Muscle of arm (tissue), 14 donors: ENCODE measurements at places on chromosomes 1 and 21.
A peak's percentile ranks its signal among the peaks of the same experiment; 100 is the strongest.

DNA sequence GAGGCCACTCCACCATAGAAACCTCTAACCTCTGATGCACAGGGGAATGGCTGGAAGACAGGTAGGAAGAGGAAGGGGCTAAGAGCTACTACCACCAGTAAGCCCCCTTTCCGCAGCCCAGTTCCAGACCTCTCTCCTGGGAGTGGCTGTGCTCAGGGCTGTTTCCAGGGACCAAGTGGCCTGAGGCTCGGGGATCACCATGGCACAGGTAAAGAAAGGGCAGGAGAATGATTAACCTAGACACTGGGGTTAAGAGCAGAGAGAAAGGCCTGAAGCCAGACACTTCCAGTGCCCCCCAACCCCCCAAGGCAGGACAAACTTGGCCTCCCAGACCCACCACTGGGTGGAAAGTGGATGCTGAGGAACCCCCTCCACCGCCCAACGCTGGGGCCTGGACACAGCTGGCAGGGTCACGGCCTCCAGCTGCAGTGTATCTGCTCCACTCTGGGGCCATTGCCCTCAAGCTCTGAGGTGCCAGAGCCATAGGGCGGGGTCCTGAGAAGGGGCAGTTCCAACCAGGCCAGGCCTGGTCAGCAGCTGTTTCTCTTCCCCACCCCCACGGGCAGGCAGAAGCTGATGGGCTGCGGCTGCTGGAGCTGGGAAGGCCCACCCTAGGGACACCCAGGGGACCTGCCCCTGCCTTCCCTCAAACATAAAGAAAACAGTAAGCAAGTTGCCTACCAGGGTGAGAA is 2.6 kb downstream of the TAGLN2 start:
- DNase-seq, result peak; percentile 65

GRCh38 chr1:231934797-231935196 is 308.2 kb downstream of the DISC1 start:
- no peak for DNase-seq

DNA sequence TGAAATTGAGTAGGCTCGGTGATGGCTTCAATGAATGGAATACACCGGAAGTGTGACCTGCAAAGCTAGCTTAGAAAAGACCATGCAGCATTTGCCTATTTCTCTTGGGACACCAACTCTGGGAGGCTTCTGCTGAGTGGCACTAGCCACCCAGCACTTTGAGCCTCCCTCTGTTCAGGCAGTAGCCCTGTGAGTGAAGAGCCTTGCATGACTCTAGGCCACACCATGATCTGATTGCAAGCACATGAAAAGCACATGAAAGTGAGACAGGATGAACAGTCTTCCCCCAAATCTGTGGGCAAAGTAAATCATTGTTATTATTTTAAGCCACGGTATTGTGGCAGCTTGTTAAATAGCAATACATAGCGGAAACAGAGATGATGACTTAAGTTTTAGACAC is 2.8 kb downstream of the CD48 start:
- DNase-seq, result no peak

GRCh38 chr1:37883671-37884070 is 24.3 kb upstream of the MTF1 start:
- DNase-seq, result no peak

DNA sequence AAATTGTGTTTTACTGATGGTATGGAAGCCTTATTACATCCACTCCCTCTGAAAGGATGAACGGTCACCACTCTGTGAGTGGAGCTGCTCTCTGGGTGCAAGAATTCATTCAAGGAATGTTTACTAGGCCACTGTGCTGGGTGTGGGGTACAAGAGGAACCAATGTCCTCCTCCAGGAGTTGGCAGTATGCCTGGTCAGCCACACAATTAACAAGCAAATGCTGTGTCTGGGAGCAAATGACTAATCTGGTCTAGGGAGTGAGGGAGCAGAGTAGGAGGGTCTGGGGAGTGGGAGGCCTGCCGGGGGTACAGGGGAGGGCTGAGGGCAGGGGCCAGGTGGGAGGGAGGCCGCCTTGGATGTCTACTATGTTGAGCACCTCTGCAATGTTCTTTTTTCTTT is 27.2 kb upstream of the TDRD10 start:
- no peak for DNase-seq

GRCh38 chr1:206776229-206776628 is 3.9 kb upstream of the IL10 start:
- DNase-seq, result no peak

- DNase-seq, result no peak
These were observed 331.9 kb downstream of the DISC1 start for GRCh38 chr1:231958448-231958847.

- no peak for DNase-seq
These were observed 71.9 kb downstream of the LHX9 start for GRCh38 chr1:197989058-197989457.

DNA sequence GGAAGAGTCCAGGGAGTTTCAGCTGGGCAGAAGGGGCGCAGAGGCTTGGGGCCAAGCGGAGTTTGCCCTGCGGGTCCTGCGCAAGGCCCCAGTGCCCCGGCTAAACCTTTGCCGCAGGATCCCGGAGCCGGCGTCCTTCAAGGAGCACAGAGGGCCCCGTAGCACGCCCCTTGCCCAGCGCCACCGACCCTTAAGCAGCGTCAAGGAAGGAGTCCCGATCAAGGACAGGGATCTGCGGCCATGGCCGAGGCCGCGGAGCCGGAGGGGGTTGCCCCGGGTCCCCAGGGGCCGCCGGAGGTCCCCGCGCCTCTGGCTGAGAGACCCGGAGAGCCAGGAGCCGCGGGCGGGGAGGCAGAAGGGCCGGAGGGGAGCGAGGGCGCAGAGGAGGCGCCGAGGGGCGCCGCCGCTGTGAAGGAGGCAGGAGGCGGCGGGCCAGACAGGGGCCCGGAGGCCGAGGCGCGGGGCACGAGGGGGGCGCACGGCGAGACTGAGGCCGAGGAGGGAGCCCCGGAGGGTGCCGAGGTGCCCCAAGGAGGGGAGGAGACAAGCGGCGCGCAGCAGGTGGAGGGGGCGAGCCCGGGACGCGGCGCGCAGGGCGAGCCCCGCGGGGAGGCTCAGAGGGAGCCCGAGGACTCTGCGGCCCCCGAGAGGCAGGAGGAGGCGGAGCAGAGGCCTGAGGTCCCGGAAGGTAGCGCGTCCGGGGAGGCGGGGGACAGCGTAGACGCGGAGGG is 520 bp downstream of the CLIC6 start:
- DNase-seq, result no peak

DNA sequence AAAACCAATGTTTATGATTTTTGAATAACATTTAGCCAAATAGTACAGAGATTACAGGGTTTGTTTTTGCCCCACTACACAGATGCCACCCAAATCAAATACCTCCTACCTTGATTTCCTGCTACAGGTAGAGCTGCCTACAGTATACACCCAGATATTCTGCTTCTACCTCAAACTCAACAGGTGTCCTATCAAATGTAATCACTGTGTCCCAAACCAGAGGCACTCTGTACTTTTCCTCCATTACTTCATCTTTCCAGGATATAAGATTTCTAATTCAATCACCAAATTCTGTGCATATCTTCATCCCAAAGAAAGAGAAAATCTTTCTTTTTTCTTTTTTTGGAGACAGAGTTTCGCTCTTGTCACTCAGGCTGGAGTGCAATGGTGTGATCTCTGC is 9.6 kb downstream of the PUM1 start:
- DNase-seq, result no peak

GRCh38 chr1:202586018-202586821 is 124.0 kb downstream of the SYT2 start:
- DNase-seq, result peak; percentile 69

DNA sequence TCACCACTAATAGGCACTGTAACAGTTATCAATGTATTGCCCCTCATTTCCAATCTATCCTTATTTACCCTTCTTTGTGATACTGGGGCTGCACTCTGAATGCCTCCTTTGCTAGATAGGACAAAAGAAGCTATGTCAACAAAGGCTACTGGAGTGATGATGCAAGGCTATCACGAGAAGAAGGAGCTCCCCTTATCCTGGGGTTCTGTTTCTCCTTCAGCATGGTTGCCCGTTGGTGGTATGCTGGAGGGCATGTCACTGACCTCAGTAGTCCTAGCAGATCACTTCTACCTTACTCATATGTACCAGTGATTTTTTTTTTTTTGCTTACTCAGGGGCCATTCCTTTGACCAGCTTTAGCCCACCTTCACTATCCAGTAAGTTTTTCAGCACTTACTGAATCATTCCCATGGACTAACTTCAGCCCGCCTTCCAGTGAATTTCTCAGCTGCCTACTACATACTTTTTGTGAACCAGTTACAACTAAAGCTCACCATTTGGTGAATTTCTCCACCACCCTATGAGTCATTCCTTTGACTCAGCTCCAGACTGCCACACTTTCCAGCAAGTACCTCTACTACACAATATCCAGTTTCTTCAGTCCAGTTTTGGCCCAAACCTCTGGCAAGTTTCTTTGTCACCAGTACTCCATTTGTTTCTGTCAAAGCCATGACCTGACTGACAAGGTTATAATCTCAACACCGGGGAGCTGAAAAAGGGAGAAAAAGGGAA is 944.5 kb downstream of the KCNT2 start:
- no peak for DNase-seq

- no peak for DNase-seq
These were observed 39.6 kb downstream of the PAX7 start for GRCh38 chr1:18670121-18670867.

- DNase-seq, result no peak
These were observed 4.6 kb upstream of the WNT2B start for GRCh38 chr1:112504001-112504660.

DNA sequence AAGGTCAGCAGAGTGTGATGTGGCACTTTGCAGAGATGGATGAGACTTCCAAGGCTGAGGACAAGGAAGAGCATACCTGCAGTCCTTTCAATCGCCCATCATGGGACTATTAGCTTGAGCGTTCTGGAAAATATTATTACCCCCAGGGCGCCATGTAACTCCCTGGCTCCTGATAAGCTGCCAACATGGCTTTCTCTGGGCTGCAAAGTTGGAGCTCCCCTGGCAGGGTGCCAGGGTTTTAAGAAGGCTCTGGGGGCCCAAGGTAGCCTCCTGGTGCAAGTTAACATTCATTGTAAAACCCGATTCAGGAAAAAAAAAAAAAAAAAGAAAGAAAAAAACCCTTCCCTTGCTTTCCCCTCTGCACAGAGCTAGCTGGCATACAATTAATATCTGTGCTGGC is 196.7 kb downstream of the PBX1 start:
- no peak for DNase-seq

- DNase-seq, result no peak
These were observed 122.9 kb downstream of the GLUL start for GRCh38 chr1:182268669-182269068.

- DNase-seq, result no peak
These were observed 68.4 kb upstream of the FBXO28 start for GRCh38 chr1:224045556-224045955.

GRCh38 chr1:65166572-65167305 is 18.7 kb downstream of the AK4 start:
- no peak for DNase-seq

DNA sequence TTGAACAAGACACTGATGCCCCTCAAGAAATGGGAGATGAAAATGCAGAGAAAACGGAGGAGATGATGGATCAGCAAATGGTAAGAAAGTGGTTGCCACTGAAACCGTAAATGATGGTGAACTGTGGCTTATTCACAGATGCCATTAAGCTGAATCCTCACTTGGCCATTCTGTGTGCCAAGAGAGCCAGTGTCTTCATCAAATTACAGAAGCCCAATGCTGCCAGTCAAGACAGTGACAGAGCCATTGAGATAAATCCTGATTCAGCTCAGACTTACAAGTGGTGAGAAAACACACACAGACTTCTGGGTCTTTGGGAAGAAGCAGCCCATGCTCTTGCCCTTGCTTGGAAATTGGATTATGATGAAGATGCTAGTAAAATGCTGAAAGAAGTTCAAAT is 52.5 kb downstream of the NBPF6 start:
- no peak for DNase-seq

DNA sequence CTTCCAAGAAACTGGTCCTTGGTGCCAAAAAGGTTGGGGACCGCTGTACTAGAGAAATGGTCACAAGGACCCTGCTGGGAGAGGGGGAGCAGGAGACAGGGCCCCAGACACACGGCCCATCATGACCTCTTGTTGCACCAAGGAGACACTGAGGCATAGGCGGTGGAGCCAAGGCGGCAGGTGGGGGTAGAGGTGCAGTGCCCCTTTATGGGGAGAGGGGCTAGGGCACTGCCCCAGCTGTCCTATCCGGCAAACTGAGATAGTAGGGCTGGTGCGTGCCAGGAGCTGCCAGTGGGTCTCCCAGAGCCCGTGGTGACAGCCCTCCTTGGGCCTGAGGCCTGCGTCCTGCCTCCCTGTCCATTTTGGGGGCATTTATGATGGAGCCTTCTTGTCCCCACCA is 20.3 kb downstream of the TNNT2 start:
- DNase-seq, result no peak

GRCh38 chr1:12548973-12549459 is 69.0 kb downstream of the DHRS3 start:
- peak; percentile 69 for DNase-seq

DNA sequence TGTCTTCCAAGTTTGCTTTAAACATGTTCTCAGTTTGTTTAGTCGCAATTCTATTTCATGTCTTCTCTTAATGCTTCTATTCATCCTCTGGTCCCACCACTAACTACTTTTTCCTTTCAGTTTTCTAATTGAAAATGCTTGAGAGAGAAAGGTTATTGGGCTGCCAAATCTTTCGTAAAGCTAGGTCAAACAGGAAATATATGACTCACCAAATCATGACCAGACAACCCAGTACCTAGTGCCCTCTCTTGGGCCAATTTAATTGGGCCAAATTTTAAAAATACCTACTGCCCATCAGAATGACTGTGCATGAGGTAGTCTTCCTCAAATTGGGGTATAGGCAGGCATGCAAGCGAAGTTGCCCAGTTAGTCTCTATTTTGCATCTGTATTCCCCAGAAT is 295.4 kb upstream of the PBX1 start:
- DNase-seq, result no peak
